Endothelial cell (in vitro differentiated cells): ENCODE measurements at places on chromosomes 2 and 18.

DNA sequence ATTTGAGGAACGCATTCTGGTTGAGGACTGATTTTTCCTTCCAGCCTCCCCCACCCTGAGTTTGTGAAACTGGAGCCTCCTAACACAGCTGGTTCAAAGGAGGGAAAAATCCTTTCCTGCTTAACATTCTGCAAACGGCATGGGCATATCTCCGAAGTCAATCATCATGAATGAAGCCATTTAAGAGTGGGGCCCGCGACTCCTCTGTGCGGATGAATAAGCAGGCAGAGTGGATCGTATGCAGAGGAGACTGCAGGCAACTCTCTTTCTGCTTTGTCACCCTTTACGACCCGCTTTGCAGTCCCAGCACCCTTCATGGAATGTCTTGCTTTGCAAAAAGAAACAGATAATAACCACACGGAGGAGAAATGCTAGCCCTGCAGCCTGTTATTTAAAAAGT lies 305.2 kb downstream of the CLIP4 start:
- DNase-seq, result no peak

GRCh38 chr2:144711084-144711483 lies 191.2 kb upstream of the ZEB2 start:
- DNase-seq, result no peak

DNA sequence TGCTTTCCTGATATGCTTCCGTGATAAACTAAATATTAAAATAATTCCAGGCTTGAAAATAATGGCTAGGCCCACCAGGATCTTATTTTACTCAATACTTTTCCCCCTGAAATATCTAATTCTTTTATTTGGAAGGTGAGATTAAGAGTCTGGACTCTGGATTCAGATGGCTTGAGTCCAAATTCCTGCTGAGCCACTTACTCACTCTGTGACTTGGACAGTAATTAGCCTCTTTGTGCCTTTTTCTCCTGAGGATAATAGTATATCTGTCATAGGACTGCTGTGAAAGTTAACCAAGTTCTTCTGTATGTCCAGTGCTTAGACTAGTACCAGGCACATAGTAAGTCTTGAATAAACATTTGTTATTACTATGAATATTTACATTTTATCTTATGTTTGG lies 127.3 kb upstream of the ERBB4 start:
- no peak for DNase-seq

GRCh38 chr2:141362311-141362710 lies 768.5 kb downstream of the LRP1B start:
- no peak for DNase-seq

GRCh38 chr2:216392945-216393840 lies 19.1 kb upstream of the SMARCAL1 start:
- DNase-seq, result no peak

DNA sequence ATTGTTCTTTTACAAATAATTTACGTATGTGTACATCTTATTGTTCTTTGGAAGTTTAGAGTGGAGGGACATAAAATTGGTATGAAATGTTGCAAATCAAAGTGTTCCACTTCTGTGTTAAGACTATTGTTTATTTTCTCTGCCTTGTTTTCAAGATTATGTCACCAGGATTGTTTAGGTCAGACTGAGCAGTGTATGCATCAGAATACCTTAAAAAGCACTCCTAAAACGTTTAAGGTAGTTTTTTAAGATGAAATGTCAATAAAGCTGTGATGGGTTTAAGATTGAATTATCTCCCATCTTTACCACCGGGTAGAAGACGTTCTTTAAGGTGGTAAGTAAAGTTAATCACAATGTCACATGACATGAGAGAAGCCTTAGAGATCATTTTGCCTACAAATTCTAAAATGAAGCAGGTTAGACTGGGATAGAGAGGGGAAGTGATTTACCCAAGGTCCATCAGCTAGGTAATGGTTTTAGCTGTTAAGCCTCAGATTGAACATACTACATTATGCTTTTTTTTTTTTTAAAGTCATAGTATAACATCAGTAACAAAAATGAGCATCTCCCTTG lies 10.6 kb downstream of the VAPA start:
- DNase-seq, result no peak

DNA sequence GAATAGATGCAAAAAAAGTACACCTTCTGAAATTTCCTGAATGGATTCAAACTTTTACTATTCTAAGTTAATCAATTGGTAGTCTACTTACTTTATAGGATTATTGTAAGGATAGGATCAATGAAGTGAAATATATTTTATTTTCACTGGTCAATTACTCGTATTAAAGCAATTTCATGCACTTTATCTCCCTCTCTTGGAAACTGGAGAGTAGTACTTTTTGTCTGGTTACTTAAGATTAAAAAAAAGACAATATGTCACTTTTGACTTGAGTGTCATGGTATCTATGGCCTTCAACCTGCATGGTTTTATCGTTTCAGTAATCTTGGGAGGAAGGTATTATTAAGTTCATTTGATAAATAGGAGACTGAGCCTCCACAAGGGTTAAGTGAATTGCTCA lies 1.0 kb upstream of the KYNU start:
- no peak for DNase-seq

- DNase-seq, result no peak
Observed at GRCh38 chr2:137454886-137455285, 509.4 kb upstream of the HNMT start.

- DNase-seq, result no peak
Observed at GRCh38 chr18:9329471-9329870, 5.1 kb upstream of the TWSG1 start.
